Dermis microvascular lymphatic vessel endothelial cell (primary cell): ENCODE measurements at places on chromosomes 4 and X. TPM values are rescaled to one million over a fixed set of nuclear protein-coding genes. Genes with fewer than 3 reads are reported as not detected.

Gene CPE
- 0.26 and 0.89 TPM in 2 replicates for total RNA-seq

Gene MAGEA3
- total RNA-seq, result not detected in 2 replicates

Gene HTR2C
- not detected in 2 replicates for total RNA-seq

Gene ATP6AP2
- total RNA-seq, result 78.1 and 95.2 TPM in 2 replicates

Gene DCK
- 17.7 and 20.2 TPM in 2 replicates for total RNA-seq

DNA sequence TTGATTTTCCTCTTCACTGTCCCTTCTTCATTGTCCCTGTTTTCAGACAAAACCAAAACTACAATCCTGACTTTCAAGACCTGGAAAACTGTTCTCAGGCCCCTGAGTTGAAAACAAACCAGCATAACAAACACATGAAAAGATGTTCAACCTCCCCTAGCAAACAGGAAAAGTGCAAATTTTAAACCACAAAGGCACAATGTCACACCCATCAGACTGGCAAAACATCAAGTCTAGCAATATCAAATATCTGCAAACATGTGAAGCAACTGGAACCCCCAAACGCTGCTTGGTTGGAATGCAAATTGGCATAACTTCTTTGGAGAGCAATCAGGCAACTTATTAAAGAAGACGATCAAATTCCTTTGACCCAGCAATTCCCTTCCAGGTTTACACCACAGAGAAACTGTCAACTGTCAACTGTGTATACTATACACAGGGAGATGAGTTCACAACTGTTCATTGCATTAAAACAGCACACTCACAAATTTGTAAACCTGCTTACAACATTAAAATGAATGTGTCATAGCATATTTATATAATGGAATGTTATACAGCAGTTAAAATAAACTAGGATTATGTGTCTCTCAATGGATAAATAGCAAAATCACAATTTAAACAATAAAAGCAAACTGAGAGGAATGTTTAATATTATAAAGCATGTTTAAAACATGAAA lies 7.0 kb downstream of the USP46 start:
- no peak for DNase-seq

GRCh38 chr4:78059524-78059889 lies 2.4 kb downstream of the FRAS1 start:
- DNase-seq, result peak; percentile 76

DNA sequence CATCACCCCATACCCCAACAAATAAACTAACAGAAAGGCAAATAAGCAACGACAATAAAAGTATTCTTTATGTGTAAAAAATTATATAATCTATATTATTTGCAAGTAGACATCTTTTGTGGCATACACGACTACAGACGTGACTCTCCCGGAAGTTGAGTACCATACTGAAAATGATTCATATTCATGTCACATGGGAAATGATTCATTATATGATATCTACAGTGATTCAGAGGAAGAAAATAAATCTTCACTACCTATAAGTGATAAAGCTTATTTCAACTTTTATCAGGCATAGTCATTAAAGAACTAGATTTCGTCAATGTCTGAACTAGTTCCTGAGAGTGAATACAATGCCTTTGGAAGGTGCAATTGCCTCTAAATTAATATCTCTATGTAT lies 4.6 kb upstream of the ANTXR2 start:
- DNase-seq, result peak; percentile 63

DNA sequence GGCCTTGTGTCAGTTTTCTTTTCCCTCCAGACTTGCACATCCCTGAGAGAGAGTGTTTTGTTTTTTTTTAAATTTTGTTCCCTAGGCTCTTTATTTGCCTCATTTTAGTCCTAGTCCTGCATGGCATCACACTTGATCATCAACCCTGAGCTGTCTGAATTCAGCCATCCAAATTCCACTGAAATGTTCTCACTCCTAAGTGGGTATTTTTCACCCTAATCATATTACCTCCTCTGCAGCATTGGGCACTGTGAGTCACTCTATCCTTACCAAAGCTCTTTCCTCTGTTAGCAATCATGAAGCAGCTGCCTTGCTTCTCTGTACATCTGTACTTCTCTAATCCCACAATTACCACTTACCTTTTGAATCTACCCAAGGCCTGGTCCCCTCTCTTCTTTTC lies 356.6 kb upstream of the MAGEB2 start:
- no peak for DNase-seq

DNA sequence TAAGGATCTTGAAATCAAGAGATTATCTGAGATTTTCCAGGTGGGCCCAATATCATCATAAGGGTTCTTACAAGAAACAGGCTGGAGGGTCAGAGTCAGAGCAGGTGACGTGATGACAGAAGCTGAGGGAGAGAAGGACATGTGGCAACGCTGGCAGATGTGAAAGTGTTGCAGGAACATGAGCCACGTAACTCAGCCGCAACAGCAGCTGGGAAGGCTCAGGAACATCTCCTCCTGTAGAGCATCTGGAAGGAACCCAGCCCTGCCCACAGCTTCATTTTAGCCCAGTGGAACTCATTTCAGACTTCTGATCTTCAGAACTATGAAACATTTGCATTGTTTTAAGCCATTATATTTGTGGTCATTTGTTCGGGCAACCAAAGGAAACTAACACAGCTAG lies 156.3 kb upstream of the VEGFC start:
- DNase-seq, result no peak

- peak; percentile 31 for DNase-seq
Measured at GRCh38 chrX:49186125-49187027, at the start of gene PRICKLE3. PRICKLE3 (minus strand) TSS chrX:49186373; CDS start chrX:49186297, 76 bp downstream.

GRCh38 chr4:114385195-114385985 lies 213.2 kb upstream of the UGT8 start:
- no peak for DNase-seq

GRCh38 chr4:153467897-153468262 lies 1.7 kb downstream of the TMEM131L start:
- DNase-seq, result no peak

- DNase-seq, result no peak
Measured at GRCh38 chrX:111288841-111289240, 18.6 kb upstream of the CAPN6 start.

GRCh38 chr4:84215217-84215616 lies 283.9 kb downstream of the NKX6-1 start:
- DNase-seq, result no peak
